Bladder microvascular endothelial cell (primary cell): ENCODE measurements at places on chromosomes 6 and 20. TPM values are rescaled to one million over a fixed set of nuclear protein-coding genes. Genes with fewer than 3 reads are reported as not detected.

The GTSF1L gene
- total RNA-seq: not detected in 2 replicates

The DACT2 gene
- total RNA-seq: not detected in 2 replicates

The MOG gene
- total RNA-seq: not detected in 2 replicates

The ZNF165 gene
- total RNA-seq: 0.13 and 0.16 TPM in 2 replicates

The BANF2 gene
- not detected in 2 replicates for total RNA-seq

The KIF16B gene
- 7.1 and 10.3 TPM in 2 replicates for total RNA-seq

The GNMT gene
- total RNA-seq: under 0.01 TPM in 1 of 2 replicates, not detected in the other

The LPA gene
- not detected in 2 replicates for total RNA-seq

The XKR7 gene
- total RNA-seq: not detected in 2 replicates

The SLC17A1 gene
- total RNA-seq: not detected in 2 replicates

The PPIL6 gene
- total RNA-seq: 0.16 and 0.82 TPM in 2 replicates

The MRAP2 gene
- total RNA-seq: 0.16 and 0.57 TPM in 2 replicates

The ASIP gene
- total RNA-seq: not detected in 2 replicates

The SMIM29 gene
- 13.7 and 18.5 TPM in 2 replicates for total RNA-seq

The KHDC1L gene
- not detected in 2 replicates for total RNA-seq

The PI16 gene
- 0.16 TPM in 1 of 2 replicates, not detected in the other for total RNA-seq

The CHD6 gene
- total RNA-seq: 14.9 and 38.3 TPM in 2 replicates

The GABRR1 gene
- not detected in 2 replicates for total RNA-seq

The GATA5 gene
- total RNA-seq: not detected in 2 replicates

The TPX2 gene
- 25.2 and 35.5 TPM in 2 replicates for total RNA-seq

The MAP3K7 gene
- 14.6 and 33.4 TPM in 2 replicates for total RNA-seq

The FAM83C gene
- total RNA-seq: not detected in 2 replicates

The SCUBE3 gene
- total RNA-seq: 0.65 and 3.0 TPM in 2 replicates

The OR12D1 gene
- not detected in 2 replicates for total RNA-seq

The AIF1 gene
- not detected in 2 replicates for total RNA-seq

The SLC17A3 gene
- not detected in 2 replicates for total RNA-seq

The RUNX2 gene
- total RNA-seq: not detected in 2 replicates

The SUMO4 gene
- total RNA-seq: 0.65 and 4.3 TPM in 2 replicates

The ME1 gene
- 6.3 and 8.4 TPM in 2 replicates for total RNA-seq

The BPIFB1 gene
- total RNA-seq: not detected in 2 replicates

The IL20RA gene
- 1.0 TPM in 1 of 2 replicates, not detected in the other for total RNA-seq

The ABHD16B gene
- total RNA-seq: not detected in 2 replicates

The RAB32 gene
- total RNA-seq: 59.9 and 70.1 TPM in 2 replicates

The ITCH gene
- total RNA-seq: 40.5 and 109 TPM in 2 replicates

The COX4I2 gene
- total RNA-seq: not detected in 2 replicates

The COL9A3 gene
- 0.32 and 0.69 TPM in 2 replicates for total RNA-seq

The PTCHD4 gene
- total RNA-seq: 4.2 and 18.9 TPM in 2 replicates

The OLIG3 gene
- not detected in 2 replicates for total RNA-seq

The SAMD3 gene
- total RNA-seq: not detected in 2 replicates

The PBOV1 gene
- not detected in 2 replicates for total RNA-seq

The CASP8AP2 gene
- total RNA-seq: 8.4 and 20.3 TPM in 2 replicates

The RAMACL gene
- total RNA-seq: 1.8 and 13.3 TPM in 2 replicates

The LPIN3 gene
- total RNA-seq: 0.94 and 2.3 TPM in 2 replicates

The PRDM13 gene
- total RNA-seq: not detected in 2 replicates

The PROKR2 gene
- not detected in 2 replicates for total RNA-seq
